Naive thymus-derived CD8-positive, alpha-beta T cell (primary cell): ENCODE measurements at places on chromosomes 6 and 20.

- peak; percentile 12 for DNase-seq
Measured at GRCh38 chr6:12605888-12606345, 110.7 kb upstream of the PHACTR1 start.

GRCh38 chr6:35757456-35758123 is 18.8 kb upstream of the CLPSL2 start:
- DNase-seq, result no peak

- no peak for DNase-seq
Measured at GRCh38 chr6:63493557-63493956, 78.7 kb upstream of the LOC128125822 start.

DNA sequence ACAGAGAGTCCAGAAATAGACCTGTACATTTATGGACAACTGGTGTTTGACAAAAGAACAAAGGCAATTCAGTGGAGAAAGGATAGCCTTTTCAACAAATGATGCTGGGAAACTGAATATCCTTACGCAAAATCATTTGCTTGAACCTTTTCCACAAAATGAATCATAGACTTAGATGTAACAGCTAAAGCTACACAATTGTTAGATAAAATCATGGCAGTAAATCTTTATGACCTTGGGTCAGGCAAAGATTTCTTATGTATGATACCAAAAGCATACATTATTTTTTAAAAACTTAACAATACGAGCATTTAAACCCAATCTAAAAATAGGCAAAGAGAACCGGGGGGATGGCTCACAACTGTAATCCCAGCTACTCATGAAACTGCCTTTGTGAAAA is 73.5 kb upstream of the DST start:
- no peak for DNase-seq

GRCh38 chr6:489001-489400 is 97.4 kb downstream of the IRF4 start:
- no peak for DNase-seq

- no peak for DNase-seq
Measured at GRCh38 chr6:47854971-47855370, 73.1 kb downstream of the OPN5 start.

DNA sequence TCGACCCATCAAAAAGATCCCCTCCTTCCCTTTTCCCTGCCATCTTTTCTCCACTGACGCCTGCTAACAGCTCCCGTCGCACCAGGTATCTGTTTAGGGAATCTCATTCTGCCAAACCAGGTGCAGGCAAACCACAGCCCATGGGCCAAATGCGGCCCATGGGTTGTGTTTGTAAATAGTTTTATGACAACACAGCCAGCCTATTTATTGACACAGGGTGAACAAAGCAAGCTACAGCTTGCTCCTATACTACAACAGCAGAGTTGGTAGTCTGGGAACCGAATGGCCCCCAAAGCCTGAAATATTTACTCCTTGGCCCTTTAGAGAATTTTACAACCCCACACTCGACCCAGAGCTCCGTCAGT is 16.4 kb downstream of the NFATC2 start:
- no peak for DNase-seq

GRCh38 chr6:57263739-57264138 is 41.6 kb upstream of the RAB23 start:
- DNase-seq, result no peak

DNA sequence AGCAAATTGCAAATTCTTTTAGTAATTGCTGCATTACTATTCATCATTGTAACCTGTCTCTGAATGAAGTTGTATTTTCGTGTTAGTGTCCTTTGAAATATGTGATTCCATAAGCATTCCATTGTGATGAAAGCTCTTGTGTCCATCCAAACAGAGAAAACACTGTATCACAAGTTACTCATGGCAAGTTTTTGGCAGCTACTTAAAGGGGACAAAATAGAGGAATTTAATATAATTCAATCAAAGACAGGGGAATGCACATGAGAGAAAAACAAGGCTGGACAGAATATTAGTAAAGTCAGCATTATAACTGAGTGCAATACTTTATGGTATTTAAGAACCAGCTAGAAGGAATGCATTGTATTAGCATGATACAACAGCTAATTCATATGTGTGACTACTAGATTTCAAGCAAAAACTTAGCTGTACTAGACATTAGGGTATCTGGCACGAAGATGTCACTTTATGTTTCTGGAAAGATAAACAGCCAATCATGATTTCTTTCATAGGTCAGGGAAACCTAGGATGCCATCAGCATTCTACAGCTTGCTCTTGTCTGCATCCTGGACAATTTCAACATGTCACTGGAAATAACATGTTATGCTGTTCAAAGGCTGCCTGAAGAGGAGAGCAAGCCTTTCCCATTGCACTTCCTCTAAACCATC is 270.6 kb upstream of the MARCKS start:
- no peak for DNase-seq

DNA sequence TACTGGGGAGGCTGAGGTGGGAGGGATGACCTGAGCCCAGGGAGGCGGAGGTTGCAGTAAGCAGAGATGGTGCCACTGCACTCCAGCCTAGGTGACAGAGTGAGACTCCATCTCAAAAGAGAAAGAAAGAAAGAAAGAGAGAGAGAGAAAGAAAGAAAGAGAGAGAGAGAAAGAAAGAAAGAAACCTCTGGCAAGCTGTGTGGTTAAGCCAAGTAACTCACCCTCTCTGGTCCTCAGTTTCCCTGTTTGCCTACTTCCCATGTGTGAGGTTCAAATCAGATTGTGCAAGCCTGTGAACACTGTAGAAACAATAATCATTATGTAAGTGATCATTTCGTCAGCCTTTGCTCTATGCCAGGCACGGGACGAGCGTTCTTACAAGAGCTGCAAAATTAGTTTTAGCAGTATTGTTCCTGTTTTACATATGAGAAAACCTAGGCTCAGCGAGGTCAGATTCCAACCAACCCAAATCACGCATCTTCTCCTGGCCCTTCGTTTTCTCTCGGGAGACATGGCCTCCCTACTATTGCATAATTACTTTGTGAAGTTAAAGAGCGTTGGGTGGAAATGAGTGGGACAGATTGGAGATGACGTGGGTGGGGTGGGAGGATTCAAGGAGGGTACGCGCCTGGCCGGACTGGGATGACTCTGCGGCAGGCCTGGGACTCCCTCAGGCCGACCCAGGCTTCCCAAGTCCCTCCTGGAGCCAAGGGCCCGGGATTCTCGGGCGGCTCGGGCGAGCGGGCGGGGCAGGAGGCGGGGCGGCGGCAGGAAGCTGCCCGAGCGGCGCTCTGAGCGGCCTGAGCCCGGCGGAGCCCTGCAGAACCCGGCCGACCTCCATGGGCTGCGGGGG is at the start of gene SNX21:
Gene SNX21 (plus strand): TSS at position 770 of the 853 bp plus-strand sequence. CDS start 121 bp downstream, outside the sequence.
- DNase-seq, result peak; percentile 10

DNA sequence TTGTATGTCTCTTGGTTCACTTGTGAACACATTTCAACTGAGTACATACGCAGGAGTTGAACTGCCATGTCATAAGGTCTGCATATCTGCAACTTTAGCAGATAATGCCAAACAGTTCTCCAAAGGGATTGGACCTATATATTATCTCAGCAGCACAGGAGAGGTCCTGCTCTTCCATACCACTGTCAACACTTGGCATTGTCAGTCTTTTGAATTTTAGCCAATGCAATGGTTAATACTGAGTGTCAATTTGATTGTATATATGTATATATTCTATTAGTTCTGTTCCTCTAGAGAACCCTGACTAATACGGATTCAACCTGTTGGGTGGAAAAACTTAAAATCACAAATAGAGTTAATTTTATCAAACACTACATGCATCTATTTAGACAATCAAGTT is 26.1 kb upstream of the ARHGAP18 start:
- no peak for DNase-seq

DNA sequence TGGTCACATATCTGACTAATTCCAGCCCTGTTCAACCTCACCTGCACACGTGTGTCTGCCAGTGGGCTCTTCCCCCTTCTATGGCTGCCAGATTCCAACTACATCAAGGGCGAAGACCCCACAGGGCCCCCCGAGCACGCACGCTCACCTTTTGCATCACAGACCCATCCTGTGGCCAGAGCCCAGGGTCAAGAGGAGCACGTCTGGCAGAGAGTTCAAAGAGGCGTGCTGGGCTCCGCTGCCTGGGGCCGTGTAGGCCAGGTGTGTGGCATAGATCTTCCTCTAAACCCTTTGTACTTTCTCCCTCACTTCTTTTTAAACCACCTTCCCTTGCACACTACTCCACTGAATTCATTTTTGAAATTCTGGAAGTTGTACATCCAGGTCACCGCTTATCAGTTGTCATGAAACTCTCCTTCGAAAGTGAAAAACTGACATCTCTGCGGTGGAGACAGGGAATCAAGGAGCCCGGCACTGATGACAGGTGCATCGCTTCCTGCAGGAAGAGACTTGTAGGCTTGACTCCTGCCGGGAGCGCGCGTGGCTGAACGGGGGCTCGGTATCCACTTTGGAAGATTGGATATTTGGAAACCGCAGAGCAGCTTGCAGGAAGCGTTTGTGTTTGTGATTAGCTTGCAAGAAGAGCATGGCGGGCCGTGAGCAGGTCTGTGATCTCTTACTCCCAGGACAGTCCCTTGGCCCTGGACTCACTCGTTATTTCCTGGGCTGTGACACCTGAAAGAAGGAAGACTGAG is 397.2 kb downstream of the CDH4 start:
- DNase-seq, result no peak

DNA sequence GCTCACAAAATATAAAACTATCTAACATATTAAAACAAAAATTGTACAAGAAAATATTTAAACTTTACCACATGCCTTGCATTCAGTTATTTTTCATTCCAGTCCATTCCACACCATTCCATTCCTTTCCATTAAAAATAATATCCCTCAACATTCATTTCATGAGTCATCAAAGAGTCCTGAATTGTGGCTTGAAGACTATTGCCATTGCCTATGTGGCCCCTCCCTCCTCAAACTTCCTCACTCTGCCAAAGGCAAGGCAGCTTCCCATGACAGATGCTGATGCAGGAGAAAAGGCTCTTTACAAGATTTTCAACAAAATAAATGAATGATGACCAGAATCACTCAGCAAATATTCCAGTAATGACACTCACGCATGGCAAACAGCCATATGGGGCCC is 31.7 kb downstream of the IL20RA start:
- no peak for DNase-seq

DNA sequence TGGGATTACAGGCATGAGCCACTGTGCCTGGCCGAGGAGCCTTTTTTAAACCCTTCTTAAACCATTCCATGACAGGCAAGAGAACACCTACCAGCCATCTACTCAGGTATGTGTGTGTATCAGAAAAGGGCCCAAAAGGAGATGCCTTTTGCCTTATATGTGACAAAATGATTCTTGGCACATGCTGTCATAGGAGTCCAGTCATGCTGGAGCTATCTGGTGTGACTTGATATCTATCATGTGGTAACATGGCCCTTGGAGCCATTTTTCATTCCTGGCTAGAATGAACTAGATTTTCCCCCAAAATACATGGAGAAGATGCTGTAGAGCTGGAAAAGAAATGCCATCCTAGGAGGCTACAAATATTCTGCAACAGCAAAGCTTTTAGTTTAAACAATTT is 129.1 kb downstream of the DST start:
- no peak for DNase-seq

- DNase-seq, result no peak
Measured at GRCh38 chr20:38198238-38198861, 33.3 kb upstream of the TGM2 start.

- DNase-seq, result no peak
Measured at GRCh38 chr6:129643968-129644367, 66.0 kb downstream of the ARHGAP18 start.

DNA sequence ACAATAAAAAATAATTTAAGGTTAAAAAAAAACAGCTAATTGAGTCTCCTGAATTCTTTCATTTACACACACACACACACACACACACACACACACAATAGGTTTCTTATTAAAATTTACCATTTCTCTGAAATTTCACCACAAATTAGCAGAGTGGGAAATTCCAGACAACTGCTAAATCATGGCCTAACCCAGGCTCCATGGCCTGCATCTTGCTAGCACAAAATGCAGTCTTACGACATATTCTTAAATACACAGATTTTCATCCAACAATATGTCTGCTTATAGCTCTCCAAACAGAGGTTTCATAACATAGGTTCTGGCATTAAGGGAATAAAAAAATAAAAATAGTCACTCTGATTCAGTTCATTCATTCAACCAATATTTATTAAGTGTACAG is 46.9 kb downstream of the SOD2 start:
- no peak for DNase-seq

GRCh38 chr6:81772741-81773140 is 20.3 kb upstream of the TENT5A start:
- no peak for DNase-seq

GRCh38 chr6:44826025-44826676 is 438.6 kb downstream of the CDC5L start:
- DNase-seq, result no peak

GRCh38 chr6:160253714-160254113 is 4.9 kb downstream of the SLC22A2 start:
- no peak for DNase-seq

- no peak for DNase-seq
Measured at GRCh38 chr6:33455051-33455450, 675 bp downstream of the ZBTB9 start.

DNA sequence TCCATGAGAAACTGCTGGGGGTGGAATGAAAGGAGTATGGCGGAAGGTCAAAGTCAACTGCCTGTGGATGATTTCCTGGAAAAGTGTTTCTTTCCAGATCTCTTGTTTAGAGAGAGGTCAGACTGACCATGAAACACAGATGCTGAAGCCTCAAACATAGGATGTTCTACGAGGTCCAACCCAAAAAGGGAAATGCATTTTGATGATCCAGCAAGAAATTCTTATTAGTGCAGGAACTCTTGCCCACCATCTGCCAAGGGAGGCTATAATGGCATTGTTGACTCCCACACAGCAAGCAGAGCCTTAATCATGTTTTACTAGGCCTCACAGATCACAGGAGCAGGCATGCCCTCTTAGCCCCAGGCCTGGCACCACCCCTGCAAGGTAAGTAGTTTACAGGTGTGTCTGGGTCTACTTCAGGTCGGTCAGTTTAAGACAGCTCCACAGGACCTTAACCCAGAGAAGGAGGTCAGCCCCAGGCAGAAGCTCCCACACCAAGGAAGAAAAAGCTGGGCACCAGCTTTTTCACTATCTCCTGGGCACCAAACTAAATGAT is 67.6 kb upstream of the CNKSR3 start:
- no peak for DNase-seq

GRCh38 chr6:101776919-101777350 is 383.4 kb downstream of the GRIK2 start:
- DNase-seq, result no peak

- DNase-seq, result no peak
Measured at GRCh38 chr6:158460602-158461169, 99.2 kb upstream of the TMEM181 start.

DNA sequence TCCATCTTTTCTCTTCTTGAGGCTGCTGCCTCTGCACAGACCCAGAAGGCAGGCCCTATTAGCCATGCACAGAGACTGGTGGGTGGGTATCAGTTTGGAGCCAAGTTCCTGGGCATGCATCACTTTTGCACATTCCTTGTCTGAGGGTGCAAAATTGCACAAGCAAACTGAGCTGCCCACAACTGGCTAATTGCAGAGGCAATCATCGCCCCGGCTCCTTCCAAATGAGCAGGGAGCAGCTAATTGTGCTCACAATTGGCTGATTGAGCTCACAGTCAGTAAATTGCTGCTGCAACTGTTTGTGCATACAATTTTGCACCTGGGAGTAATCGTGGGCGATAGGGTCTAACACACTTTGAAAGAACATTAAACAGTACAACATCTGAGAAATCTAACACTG is 511.4 kb downstream of the DHX35 start:
- no peak for DNase-seq
